ENCODE measurements at places on chromosomes 7 and 10. TPM values are rescaled to one million over a fixed set of nuclear protein-coding genes. Genes with fewer than 3 reads are reported as not detected.

Gene TECTB
- total RNA-seq, result not detected

Gene COMTD1
- 12.6 TPM for total RNA-seq

Gene HELLS
- total RNA-seq, result 32.3 TPM

Gene PAPOLB
- not detected for total RNA-seq

Gene CFAP70
- 0.43 TPM for total RNA-seq

Gene ARMC10
- 39.2 TPM for total RNA-seq

Gene SKIDA1
- total RNA-seq, result not detected

Gene ZNF117
- total RNA-seq, result 2.8 TPM

Gene ZC3HAV1L
- 10.9 TPM for total RNA-seq

Data from GM23248 (cell line).